ENCODE measurements at places on chromosomes 6 and 20. TPM values are rescaled to one million over a fixed set of nuclear protein-coding genes. Genes with fewer than 3 reads are reported as not detected.

Gene GLO1
- total RNA-seq, result 77.1 TPM

- H3K27me3 ChIP-seq, result no peaks in the 10 kb centered on the region
- no peaks in the 10 kb centered on the region for H3K36me3 ChIP-seq
- H3K27ac ChIP-seq, result no peak overlapping the region
- no peaks in the 10 kb centered on the region for H3K4me1 ChIP-seq
- no peak overlapping the region for H3K4me3 ChIP-seq
- no peak for DNase-seq
Measured at GRCh38 chr6:89842228-89842627, 12.5 kb downstream of the CASP8AP2 start.

- peak; percentile 50 for DNase-seq
- H3K36me3 ChIP-seq, result no peaks in the 10 kb centered on the region
- H3K4me3 ChIP-seq, result no peak overlapping the region
- peaks cover 26% of the 10 kb centered on the region for H3K4me1 ChIP-seq
Measured at GRCh38 chr6:43471399-43471798, 6.0 kb upstream of the TJAP1 start.

DNA sequence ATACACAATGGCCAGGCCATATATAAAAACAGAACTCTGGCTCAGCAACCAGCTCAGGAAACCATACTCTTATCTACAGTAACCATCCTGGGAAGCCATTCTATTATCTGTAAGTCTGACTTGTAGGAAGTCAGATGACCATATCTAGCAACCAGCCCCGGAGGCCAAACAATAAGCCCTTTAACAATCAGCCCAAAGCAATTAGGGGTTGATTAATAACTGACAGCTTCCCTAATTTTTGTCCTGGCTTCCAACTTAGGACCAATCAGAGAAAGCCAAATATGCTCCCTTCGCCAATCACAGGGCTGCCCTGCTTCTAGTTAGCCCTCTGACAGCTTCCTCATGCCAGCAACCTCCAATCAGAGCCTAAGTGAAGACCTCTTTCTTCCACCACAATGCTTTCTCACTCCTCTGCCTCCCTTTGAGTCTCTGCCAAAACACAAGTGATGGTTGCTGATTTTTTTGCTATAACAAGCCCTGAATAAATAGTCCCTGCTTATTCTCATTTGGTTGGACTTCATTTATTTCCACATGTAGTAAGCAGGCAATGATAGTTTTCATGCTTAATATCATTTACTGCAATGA, 37.8 kb upstream of the STXBP5 start:
- no peaks in the 10 kb centered on the region for H3K27me3 ChIP-seq
- no peak overlapping the region for H3K4me3 ChIP-seq
- no peaks in the 10 kb centered on the region for H3K36me3 ChIP-seq
- H3K4me1 ChIP-seq, result peaks cover 10% of the 10 kb centered on the region

GRCh38 chr6:24574809-24575208, 71.2 kb downstream of the KIAA0319 start:
- H3K36me3 ChIP-seq, result 0 out of 2 replicates have a peak, but pooled peaks cover 3% of the 10 kb centered on the region
- DNase-seq, result no peak
- H3K27ac ChIP-seq, result no peak overlapping the region
- H3K4me1 ChIP-seq, result no peaks in the 10 kb centered on the region

GRCh38 chr20:46308258-46309157, at the start of gene CDH22:
TSS of gene CDH22 (minus strand) at chr20:46308498. CDS start at chr20:46251294, 57,204 bp downstream.
- peaks cover 85% of the 10 kb centered on the region for H3K27me3 ChIP-seq
- no peak within 1 kb of the TSS for H3K4me3 ChIP-seq
- H3K27ac ChIP-seq, result no peak within 1 kb of the TSS
- no peaks in the 10 kb centered on the region for H3K36me3 ChIP-seq
- no peak for DNase-seq

GRCh38 chr6:84467296-84467695, 239.9 kb upstream of the CEP162 start:
- peak overlapping the region; percentile 75 for H3K27ac ChIP-seq
- H3K4me1 ChIP-seq, result peaks cover 31% of the 10 kb centered on the region
- H3K27me3 ChIP-seq, result no peaks in the 10 kb centered on the region
- H3K4me3 ChIP-seq, result no peak overlapping the region
- no peak for DNase-seq

Gene RAET1E
- not detected for total RNA-seq

GRCh38 chr6:37477656-37478435, 21.8 kb downstream of the CCDC167 start:
- H3K36me3 ChIP-seq, result peaks cover 9% of the 10 kb centered on the region
- no peak overlapping the region for H3K4me3 ChIP-seq
- H3K27ac ChIP-seq, result no peak overlapping the region
- no peak for DNase-seq

DNA sequence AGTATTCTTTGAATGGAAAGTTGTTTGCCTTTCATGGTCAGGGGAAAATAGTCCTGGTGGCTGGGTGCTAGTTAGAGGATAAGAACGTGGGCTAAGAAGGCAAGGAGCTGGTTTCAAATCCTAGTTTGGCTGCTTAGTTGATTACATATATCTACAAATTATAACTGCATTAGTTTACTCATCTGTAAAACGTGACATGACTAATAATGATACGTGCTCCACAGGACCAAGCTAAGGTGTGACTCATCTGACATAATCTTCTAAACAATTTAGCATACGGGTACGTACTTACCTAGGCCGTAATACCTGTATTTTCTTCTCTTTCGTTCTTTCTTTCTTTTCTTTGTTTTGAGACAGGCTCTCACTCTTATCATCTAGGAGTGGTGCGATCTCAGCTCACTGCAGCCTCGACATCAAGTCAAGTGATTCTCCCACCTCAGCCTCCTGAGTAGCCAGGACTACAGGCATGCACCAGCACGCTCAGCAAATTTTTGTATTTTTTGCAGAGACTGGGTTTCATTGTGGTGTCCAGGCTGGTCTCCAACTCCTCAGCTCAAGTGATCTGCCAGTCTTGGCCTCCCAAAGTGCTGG, 1274.2 kb upstream of the GJE1 start:
- H3K27ac ChIP-seq, result no peak overlapping the region
- H3K4me3 ChIP-seq, result no peak overlapping the region
- peaks cover 5% of the 10 kb centered on the region for H3K36me3 ChIP-seq
- peak; percentile 7 for DNase-seq
- no peaks in the 10 kb centered on the region for H3K27me3 ChIP-seq

- no peaks in the 10 kb centered on the region for H3K27me3 ChIP-seq
- no peak overlapping the region for H3K4me3 ChIP-seq
- no peak overlapping the region for H3K27ac ChIP-seq
- no peaks in the 10 kb centered on the region for H3K36me3 ChIP-seq
- DNase-seq, result no peak
Measured at GRCh38 chr20:24289737-24290481, 179.5 kb upstream of the SYNDIG1 start.

DNA sequence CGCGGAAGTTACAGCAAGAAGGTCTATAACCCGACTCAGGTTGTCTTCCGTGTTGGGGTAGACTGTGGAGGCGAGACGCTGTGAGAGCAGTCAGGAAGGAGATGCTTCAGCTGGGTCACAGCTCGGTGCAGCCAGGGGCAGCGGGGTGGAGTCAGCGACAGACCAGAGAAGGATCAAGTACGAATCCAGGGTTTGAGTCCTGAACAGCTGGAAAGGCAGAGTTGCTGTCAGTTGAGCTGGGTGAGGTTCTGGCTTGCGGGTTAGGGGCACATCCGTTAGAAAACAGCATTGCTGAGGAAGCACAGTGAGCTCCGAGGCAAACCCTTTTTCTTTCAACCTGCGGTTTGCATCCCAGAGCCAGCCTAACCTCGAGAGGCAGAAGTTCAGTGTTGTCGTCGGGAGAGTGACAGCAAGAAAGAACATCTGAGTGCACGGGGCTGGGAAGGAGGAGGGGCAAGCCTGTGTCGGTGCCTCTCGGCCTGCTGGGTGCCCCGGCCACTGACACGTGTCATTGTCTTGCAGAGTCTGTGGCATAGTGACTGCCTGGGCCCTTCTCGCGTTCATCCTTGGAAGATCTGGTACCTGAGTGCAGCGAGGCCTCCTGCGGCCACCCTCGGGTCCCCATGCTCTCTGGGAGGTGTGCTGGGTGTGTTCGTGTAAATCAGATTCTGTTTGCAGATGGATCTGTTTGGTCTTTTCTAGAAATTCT, 20.0 kb downstream of the PNLDC1 start:
- no peaks in the 10 kb centered on the region for H3K4me1 ChIP-seq
- DNase-seq, result no peak
- no peak overlapping the region for H3K27ac ChIP-seq
- H3K36me3 ChIP-seq, result no peaks in the 10 kb centered on the region
- H3K4me3 ChIP-seq, result no peak overlapping the region

Gene ZBP1
- not detected for total RNA-seq

Gene FAM209B
- total RNA-seq, result not detected

GRCh38 chr6:125586605-125587004, 162.8 kb upstream of the HEY2 start:
- H3K36me3 ChIP-seq, result no peaks in the 10 kb centered on the region
- peaks cover 24% of the 10 kb centered on the region for H3K4me1 ChIP-seq
- no peak for DNase-seq

Gene PHIP
- 20.6 TPM for total RNA-seq

Gene ZNF391
- total RNA-seq, result 4.7 TPM

Gene GRM1
- total RNA-seq, result not detected

DNA sequence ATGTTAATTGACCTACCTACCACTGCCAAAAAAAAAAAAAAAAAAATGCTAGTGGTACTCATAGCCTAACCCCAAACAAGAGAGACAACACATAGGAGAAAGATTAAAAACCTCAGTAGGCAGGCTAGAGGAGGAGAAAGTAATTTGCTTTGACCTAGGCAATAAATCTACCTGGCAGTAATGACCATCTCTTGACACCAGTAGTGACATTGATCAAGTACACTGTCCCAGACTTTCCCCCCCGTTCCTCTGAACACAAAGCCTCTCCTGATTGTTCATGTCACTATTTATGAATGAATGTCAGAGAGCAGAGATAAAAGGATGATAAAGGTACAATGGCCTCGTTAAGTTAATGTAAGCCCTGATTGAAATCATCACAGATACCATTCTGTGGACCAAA, 746.8 kb downstream of the CBLN4 start:
- H3K4me3 ChIP-seq, result no peak overlapping the region
- no peaks in the 10 kb centered on the region for H3K36me3 ChIP-seq
- no peak overlapping the region for H3K27ac ChIP-seq
- DNase-seq, result no peak

GRCh38 chr6:130964808-130965604, 98.0 kb downstream of the EPB41L2 start:
- H3K4me1 ChIP-seq, result no peaks in the 10 kb centered on the region
- no peaks in the 10 kb centered on the region for H3K27me3 ChIP-seq
- DNase-seq, result no peak
- H3K27ac ChIP-seq, result no peak overlapping the region

- no peaks in the 10 kb centered on the region for H3K27me3 ChIP-seq
- H3K27ac ChIP-seq, result peak overlapping the region; percentile 96
- peaks cover 14% of the 10 kb centered on the region for H3K36me3 ChIP-seq
- DNase-seq, result peak; percentile 98
- H3K4me3 ChIP-seq, result peak overlapping the region; percentile 57
Measured at GRCh38 chr6:149855040-149855654, 9.0 kb downstream of the LRP11 start.

DNA sequence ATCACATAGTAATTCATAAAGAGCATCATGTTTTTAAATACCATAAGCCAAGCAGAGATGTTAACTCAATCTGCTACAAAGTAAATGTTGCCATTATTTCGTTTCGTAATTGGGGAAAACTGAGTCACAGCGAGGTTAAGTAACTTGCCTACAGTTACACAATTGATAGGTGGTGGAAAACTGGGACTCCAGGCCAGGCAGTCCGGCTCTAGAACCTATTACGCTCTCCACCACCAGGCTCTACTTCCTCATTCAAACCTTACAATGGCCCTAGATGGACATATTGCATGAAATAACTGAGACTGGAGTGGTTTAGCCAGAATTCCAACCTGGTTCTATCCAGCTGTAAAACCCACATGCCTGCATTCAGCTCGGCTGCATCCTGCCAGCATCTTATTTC, 58.2 kb downstream of the LINC00237 start:
- no peaks in the 10 kb centered on the region for H3K36me3 ChIP-seq
- no peak overlapping the region for H3K27ac ChIP-seq
- DNase-seq, result no peak
- peaks cover 58% of the 10 kb centered on the region for H3K27me3 ChIP-seq
- H3K4me3 ChIP-seq, result no peak overlapping the region

DNA sequence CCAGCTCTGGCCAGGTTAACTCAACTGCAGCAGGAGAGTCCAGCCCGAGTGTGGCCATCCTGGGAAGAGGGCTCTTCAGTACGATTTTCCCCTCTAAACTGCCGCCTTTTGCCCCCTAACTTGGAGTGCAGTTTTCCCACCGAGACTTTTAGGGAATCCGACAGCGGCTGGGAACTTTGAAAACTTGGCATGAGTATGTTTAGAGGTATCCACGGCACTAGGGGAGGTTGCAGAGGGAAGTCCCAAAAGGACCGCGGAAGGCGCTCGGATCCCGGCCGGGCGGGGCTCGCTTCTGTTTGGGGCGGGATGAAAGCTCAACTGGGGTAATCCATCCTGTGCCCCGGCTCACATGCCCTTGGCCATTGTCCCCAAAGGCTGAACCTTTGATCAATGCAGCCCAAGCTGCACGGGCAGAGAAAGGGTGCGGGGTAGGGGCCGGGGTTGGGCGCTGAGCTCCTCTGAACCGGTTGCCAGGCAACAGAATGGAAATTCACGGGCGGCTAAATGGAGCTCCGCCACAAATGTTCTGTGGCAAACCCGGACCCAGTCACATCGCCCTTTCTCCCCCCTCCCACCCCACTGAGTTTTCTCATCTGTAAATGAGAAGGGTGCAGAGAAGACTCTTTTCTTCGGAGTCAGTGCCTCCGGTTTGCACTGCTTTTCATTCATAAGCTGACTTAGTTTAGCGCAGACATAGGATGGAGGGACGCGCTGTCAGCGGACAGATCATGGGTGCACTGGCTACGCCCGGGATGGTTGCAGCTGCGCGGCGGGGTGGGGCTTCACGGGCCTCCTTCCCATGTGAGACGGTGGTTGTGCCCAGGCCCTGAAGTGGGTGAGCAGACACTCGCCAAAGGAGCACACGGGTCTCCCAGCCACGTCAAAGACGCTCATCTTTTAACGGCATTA, 2.3 kb downstream of the BMP6 start:
- H3K4me1 ChIP-seq, result peaks cover 44% of the 10 kb centered on the region
- 0 out of 2 replicates have a peak, but pooled peaks cover 4% of the 10 kb centered on the region for H3K27me3 ChIP-seq
- no peak for DNase-seq
- peaks cover 4% of the 10 kb centered on the region for H3K36me3 ChIP-seq
- H3K4me3 ChIP-seq, result no peak overlapping the region
- H3K27ac ChIP-seq, result no peak overlapping the region

Gene CBFA2T2
- 20.0 TPM for total RNA-seq

Gene HTR1E
- total RNA-seq, result not detected

- peaks cover 87% of the 10 kb centered on the region for H3K4me1 ChIP-seq
- H3K27me3 ChIP-seq, result no peaks in the 10 kb centered on the region
- no peak overlapping the region for H3K4me3 ChIP-seq
- no peaks in the 10 kb centered on the region for H3K36me3 ChIP-seq
Measured at GRCh38 chr20:58017231-58017969, 211.1 kb downstream of the ANKRD60 start.

DNA sequence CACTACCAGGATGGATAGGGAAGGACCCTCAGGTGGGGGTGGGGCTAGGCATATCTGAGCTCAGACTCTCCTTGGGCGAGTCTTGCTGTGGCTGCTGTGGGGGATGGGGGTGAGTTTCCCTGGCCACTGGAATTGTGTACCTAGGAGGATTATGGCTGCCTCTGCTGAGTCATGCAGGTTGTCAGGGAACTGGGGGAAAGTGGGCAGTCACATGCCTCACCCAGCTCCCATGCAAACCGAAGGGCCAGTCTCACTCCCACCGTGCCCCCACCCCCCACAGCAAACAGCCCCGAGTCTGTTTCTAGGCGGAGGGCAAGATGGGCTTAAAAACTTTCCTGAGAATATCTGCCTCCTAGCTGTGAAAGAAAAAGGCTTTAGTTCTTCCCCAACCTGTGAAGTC, 210.3 kb upstream of the FERMT1 start:
- no peak overlapping the region for H3K27ac ChIP-seq
- H3K27me3 ChIP-seq, result peaks cover 24% of the 10 kb centered on the region
- H3K4me1 ChIP-seq, result 0 out of 2 replicates have a peak, but pooled peaks cover 5% of the 10 kb centered on the region
- no peak for DNase-seq

Data from PC-9 (cell line).